NCI-H2081 treated with DMSO at 0.1 percent for 48 hours (cell line): ENCODE measurements at places on chromosomes 12 and 14.

DNA sequence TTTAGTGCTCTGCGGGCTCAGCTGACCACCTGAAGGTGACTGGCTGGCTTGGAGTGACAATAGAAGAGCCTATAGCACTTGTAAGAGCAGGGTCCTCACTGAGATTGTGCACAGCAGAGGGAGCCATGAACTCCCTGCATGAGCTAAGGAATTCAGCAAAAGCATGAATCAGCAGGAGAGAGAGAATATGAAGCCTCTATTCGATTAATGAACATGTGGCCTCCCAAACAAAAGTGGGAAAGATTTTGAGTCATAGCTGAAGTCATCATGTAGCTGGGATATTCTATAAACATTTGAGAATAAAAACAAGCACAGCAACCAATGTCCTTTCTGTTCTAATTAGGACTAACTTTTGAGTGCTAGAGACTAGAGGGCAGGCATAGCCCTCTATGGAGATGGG lies 626.6 kb downstream of the DIO2 start:
- no peak for DNase-seq

DNA sequence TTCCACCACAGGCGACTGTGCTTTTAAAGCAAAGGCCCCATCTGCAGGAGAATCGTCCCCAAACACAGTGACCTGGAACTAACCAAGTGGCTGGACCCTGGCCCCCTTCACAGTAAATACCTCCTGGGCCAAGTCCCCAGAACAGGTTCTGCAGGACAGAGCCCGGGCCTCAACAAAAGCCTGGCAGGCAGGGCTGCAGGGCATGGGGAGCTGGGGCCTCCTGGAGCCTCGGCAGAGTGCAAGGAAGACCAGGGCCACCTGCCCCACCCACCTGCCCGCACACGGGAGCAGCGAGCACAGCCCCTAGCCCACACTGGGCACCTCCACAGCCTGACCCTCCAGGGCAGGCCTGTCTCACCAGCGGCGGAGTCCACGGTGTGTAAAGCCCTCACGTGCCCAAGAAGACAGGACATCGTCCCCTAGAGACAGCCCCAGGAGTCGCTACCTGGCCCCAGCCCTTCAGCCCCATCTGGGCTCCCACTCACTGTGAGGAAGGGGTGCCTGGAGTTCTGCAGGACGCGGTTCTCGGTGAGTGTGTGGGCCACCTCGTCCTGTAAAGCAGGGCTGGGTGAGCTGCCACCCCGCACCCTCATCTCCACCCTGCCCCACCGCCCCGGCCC lies 21.0 kb downstream of the AKT1 start:
- no peak for DNase-seq

DNA sequence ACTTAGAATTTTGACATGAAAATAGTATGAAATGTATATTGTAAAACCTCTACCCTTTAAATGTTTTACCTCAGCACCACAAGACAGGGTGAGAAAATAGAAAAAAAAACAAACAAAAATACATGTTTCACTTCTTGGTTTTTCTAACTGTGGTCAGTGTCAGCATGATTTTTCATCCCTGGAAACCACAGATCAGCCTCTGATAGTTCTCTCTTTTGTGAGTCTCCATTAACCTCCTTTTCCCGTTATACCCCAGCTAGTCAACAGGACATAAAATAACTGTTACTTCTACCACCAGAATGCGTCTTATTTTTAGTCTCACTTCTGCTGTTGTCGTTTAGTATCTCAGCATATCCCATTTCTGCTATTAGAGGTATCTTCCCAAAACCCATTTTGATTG lies 48.3 kb upstream of the KCNMB4 start:
- DNase-seq, result no peak

GRCh38 chr12:96183734-96184370 lies 10.3 kb upstream of the ELK3 start:
- no peak for DNase-seq

DNA sequence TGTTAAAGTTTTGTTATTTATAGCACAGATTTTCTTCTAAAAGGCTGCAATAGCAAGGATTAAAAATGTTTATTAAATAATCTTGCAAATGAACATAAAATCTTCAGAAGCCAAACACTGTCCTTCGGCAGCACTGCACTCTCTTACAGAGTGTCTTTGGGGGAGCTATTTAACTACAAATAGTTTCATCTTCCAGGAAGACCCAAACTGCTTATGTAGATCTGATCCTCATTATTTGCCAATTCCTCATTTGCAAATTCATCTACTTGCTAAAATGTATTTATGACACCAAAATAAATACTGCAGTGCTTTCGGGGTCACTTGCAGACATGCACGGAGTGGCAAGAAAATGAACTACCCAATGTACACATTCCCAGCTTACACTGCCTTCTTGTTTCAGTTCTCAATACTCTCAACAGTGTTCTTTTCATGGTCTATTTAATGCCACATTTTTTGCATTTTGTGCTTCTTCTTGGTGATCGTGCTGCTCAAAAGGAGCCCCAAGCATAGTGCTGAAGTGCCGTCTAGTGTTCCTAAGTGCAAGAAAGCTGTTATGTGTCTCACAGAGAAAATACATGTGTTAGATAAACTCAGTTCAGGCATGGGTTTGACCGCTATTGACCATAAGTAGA lies 128.1 kb downstream of the PRKD1 start:
- DNase-seq, result no peak
